ENCODE measurements at places on chromosomes 2 and 18.

DNA sequence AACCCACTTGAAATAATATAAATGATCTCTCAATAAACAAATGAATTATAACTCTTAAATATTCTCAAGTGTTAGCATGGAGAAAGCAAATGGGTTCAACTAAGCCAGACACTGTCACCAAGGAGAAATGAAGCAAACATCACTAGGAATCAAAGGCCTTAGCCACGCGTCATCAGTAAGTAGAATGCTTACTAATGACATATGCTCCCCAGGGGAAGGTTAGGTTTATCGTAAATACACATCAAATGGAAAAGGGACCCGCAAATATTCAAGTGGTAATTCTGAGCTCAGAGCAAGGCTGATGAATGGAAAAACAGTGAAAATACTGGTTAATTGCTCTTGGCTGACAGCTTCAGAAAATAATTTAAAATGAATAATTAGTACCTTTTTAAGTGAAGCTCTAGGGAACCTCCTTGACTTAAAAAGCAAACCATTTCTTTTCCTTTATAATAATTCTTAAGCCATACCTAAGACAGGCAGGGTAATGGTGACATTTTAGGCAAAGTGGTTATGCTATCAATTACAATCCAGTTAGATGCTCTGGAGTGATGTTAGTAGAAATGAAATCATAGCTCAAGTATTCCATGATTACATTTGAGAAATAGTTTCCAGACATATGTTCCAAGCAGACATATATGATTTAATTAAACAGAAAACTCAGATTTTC, 101.5 kb downstream of the ALPK2 start:
- DNase-seq: no peak

DNA sequence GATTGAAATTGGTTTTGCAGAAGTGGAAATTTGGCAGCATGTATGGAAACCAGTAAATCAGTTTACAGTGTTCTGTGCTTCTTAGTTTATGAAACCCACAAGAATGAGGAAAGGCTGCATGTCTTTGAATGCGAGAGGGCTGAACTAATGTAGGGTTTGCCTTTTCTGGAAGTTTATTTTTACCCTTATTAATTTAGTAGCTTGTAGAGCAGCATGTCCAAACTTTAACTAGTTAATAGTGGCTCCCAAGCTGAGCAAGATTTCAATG, 50.4 kb downstream of the LDLRAD4 start:
- DNase-seq: no peak

DNA sequence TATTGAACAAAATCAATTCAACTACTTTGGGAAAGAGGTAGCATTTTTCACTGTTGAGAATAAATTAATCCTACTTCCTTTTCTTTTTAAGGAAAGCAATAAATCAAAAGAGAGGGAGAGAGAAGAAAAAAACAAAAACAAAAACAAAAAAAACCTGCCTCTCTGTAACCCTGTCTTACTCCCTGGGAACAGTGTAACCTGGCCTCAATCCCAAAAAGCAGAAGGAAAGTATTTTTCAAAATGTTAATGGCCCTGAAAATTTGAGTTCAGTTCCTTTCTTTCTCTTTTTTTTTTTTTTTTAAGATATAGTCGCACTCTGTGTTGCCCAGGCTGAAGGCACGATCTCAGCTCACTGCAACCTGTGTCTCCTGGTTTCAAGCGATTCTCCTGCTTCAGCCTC, 35.9 kb downstream of the RHOB start:
- no peak for DNase-seq

- no peak for DNase-seq
These were observed 111.1 kb downstream of the COL4A4 start for GRCh38 chr2:227052879-227053278.

DNA sequence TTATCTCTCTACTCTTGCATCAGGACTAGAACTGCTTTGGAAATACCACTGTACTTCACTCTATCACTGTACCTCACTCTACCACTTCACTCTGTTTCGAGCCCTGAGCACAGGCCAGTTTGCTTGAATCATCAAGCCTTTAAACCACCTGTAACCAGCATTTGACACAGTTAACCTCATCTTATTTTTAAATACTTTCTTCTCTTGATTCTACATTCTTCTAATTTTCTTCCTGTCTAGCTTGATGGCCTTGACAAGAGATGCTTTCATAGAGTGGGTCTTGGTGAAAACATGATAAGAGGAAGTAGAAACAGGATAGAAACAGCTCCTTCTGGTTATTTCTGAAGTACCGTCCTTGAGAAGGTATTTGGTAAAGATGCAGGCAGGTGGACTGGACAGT, 78.1 kb downstream of the SPIRE1 start:
- DNase-seq: no peak

DNA sequence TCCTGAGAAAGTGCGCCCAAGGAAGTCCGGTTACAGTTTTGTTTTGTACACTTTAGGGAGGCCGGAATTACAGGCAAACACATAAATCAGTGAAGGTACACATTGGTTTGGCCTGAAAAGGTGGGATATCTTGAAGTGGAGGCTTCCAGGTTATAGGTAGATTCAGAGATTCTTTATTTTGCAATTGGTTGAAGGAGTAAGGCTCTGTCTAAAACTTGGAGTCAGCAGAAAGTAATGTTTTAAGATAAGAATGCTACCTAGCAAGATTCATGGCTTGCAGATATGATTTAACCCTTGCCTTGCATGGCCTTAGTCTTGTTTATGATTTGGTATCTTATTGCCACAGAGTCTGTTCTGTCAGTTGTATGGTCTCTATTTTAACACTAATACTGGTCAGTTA, 165.9 kb upstream of the NDUFV2 start:
- no peak for DNase-seq

- DNase-seq: no peak
These were observed 1.6 kb upstream of the RMDN2 start for GRCh38 chr2:37923308-37924055.

DNA sequence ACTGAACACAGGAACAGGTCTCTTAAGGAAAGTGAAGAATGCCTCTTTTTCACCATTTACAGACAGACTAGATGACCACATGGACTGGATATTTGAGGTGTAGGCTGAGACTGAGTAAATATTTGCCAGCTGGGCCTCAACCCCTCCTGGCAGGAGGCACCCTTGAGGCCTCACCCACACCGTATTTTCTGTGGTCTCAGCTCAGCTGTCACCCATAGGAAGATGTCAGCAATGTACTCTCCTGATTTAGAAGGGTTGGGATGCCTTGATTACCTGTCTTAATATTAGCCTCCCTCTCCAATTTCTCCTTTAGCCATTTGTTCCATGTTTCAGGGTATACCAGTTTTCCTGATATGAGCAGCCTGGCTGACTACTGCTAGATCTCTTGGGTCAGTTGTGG, 20.3 kb downstream of the ADCYAP1 start:
- no peak for DNase-seq

DNA sequence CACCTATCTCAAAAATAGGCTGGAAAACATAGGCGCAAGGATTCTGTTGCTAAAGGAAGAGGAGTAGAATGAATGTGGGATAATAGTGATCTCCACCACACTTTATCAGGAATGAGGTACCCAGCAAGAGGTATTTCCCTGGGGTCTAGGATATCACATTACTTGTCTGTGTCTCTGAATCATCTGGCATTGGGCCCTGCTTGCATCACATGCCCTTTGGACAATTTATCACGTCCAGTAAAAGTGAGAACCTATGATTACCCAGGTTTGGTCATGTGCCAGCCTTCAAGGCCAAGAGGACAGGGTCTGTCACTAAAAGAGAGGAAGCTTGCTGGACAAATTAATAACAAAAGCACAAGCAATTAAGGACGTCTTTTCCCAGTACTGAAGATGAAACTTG, 11.4 kb upstream of the TRAPPC8 start:
- no peak for DNase-seq

DNA sequence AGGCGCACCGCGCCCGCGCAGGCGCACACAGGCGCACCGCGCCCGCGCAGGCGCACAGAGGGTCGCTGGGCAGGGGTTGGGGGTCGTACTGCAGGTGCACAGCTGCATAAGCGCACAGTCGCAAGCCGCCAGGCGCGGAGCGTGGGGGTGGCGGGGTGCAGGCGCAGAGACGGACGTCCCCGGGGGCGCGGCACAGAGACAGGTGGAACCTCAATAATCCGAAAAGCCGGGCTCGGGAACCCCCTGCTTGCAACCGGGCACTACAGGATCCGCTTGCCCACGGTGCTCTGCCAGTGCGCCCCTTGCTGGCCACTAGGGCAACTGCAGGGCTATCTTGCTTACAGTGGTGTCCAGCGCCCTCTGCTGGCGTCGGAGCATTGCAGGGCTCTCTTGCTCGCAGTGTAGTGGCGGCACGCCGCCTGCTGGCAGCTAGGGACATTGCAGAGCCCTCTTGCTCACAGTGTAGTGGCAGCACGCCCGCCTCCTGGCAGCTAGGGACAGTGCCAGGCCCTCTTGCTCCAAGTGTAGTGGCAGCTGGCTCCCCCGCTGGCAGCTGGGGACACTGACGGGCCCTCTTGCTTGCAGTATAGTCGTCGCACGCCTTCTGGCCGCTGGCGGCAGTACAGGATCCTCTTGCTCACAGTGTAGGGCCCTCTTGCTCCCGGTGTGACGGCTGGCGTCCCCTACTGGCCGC, 34.9 kb downstream of the FAM110C start:
- DNase-seq: peak; percentile 71

- no peak for DNase-seq
These were observed 27.1 kb upstream of the TMEM178A start for GRCh38 chr2:39638581-39638980.

- DNase-seq: no peak
These were observed 281.8 kb downstream of the GULP1 start for GRCh38 chr2:188573453-188573852.

GRCh38 chr2:240217431-240218301, 77.2 kb upstream of the OTOS start:
- no peak for DNase-seq

- DNase-seq: no peak
These were observed 42.1 kb upstream of the MRPL19 start for GRCh38 chr2:75604484-75604883.

- no peak for DNase-seq
These were observed 54.1 kb upstream of the AQP4 start for GRCh38 chr18:26919627-26920026.

DNA sequence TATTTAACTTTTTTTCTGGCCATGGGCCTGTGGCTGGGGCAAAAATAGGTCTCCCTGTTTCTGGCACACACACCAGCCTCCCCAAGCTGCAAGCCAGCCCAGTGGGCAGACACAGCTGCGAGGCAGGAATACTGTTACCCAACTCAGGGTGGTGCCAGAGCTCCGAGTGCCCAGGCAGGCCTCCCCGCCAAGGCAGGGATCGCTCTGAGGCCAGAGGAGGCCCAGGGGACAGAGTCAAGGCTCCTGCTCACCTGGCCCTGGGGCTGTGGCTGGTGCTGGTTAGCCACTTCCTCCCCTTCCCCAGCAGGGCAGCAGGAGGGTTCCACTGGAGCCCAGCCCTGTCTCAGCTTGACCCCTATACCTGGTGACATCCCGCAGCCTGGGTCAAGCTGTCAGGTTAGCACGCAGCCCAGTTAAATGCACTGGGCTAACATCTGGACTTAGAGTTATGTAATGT, 67.1 kb upstream of the EPAS1 start:
- DNase-seq: peak; percentile 45
